ENCODE measurements at places on chromosomes 11 and 22.

DNA sequence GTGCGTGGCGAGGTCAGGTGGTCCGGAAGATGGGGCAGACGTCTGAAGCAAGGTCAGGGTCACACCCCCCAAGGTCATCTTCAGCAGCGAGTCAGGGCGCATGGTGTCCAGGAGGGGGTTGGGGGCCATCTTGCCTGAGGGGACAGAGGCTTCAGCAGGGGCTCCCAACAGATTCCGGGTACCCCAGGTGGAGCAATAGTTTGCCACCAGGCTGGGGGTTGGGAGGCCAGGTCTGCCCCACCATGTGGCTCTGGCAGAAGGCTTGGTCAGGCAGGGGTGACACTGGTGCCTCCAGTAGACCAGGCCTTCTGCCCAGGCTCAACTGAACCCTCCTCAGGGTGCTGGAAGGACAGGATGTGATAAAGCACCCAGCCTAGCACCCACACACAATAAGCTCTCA lies 5.9 kb downstream of the ATG2A start:
- DNase-seq, result no peak

DNA sequence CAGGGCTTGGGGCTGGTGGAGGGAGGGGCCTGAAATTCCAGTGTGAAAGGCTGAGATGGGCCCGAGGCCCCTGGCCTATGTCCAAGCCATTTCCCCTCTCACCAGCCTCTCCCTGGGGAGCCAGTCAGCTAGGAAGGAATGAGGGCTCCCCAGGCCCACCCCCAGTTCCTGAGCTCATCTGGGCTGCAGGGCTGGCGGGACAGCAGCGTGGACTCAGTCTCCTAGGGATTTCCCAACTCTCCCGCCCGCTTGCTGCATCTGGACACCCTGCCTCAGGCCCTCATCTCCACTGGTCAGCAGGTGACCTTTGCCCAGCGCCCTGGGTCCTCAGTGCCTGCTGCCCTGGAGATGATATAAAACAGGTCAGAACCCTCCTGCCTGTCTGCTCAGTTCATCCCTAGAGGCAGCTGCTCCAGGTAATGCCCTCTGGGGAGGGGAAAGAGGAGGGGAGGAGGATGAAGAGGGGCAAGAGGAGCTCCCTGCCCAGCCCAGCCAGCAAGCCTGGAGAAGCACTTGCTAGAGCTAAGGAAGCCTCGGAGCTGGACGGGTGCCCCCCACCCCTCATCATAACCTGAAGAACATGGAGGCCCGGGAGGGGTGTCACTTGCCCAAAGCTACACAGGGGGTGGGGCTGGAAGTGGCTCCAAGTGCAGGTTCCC lies at the start of gene APOC3:
Gene APOC3, plus strand, starts transcription at position 383 of the 659 bp plus-strand sequence. CDS start 676 bp downstream, outside the sequence.
- no peak for DNase-seq

DNA sequence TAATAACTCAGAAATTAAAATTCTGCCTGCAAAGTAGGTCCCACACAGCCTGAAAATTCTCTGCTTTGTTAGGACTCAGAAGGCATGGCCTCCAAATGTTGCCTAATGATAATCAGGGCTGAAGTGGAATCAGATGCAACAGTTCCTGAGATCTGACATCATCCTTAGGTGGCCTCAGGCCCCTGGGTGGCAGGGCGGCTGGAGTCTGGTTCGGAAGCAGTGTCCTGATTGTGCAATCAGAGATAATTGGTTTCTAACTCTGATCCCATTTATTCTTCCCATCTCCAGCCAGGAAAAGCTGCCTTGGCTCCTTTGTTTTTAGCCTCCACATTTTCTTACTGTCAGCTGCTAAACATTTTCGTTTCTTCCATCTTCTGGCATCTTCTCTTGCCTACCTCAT lies 399.3 kb downstream of the OPCML start:
- DNase-seq, result no peak

DNA sequence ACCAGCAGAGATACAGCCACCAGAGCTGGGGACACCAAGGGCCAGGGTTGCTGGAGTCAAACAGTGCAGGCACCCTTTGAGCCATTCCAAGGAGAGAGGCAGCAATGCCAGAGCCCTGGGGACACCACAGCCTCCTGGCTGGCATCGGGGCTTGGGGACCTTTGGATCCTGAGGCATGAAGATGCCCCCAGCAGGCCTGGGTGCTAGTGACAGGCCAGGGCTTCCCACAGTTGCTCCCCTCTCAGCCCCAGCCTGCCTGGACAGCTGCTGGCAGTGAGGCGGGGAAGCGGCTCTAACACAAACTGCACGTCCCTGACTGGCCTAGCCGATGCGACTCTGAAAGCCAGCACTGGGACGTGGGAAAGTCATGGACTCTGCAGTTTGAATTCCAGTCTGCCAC lies 2.7 kb downstream of the CD5 start:
- no peak for DNase-seq

DNA sequence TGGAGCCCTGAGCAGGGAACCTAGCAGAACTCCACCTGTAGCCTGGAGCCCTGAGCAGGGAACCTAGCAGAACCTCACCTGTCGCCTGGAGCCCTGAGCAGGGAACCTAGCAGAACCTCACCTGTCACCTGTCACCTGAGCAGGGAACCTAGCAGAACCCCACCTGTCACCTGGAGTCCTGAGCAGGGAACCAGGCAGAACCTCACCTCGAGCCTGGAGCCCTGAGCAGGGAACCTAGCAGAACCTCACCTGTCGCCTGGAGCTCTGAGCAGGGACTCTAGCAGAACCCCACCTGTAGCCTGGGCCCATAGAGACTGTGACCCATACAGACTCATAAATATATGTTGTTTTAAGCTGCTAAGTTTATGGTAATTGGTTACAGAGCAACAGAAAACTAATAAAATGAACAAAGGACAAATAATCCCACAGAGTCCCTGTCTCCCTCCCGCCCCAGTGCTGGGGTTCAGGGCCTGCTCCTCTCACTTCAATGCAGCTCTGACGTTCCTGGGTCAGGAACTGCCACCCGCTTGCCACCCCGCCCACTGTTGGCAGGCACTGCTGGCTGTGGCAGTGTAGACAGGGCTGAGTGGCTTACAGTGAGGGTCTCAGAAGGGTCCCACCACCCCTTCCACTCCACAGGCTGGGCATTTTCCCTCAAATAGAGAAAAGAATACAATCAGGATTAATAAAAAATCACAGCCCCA lies 259.1 kb downstream of the TBC1D22A start:
- no peak for DNase-seq

Measured in activated gamma-delta T cell treated with anti-CD3 and anti-CD28 coated beads, Interleukin-2, amount 50 U/mL, for 16 hours (primary cell).